ENCODE measurements at places on chromosomes 5 and 9.

- no peak for DNase-seq
Observed at GRCh38 chr9:132027752-132028663, 51.7 kb downstream of the MED27 start.

DNA sequence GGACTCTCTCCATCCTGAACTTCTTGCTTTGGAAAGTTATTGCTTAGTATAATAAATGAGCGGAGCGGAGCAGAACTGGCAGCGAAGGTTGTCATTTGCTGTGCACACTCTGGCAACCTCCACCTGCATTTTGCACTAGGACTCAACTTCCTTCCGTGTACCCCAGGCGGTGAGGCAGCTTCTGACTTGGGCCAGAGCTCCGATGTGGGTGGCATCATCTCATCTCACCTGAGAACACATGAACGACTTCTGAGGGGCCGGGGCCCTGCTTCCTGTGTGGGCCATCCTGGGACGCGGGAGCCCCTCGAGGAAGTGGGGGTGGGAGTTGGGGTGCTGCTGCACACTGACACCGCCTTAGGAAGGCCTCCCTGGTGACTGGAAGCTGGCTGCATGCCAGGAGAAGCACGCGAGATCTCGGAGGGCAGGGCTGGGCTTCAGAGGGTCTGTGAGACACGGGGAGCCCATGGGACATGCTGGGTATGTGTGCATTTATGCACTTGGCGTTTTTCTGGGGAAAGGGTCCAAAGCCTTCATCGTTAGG is 56.5 kb upstream of the COL5A1 start:
- no peak for DNase-seq

GRCh38 chr5:131634238-131634637 is 791 bp downstream of the RAPGEF6 start:
- DNase-seq = no peak

GRCh38 chr5:17196697-17197096 is 20.7 kb upstream of the BASP1 start:
- DNase-seq = no peak

- DNase-seq = no peak
Observed at GRCh38 chr5:347712-348284, 26.3 kb downstream of the AHRR start.

DNA sequence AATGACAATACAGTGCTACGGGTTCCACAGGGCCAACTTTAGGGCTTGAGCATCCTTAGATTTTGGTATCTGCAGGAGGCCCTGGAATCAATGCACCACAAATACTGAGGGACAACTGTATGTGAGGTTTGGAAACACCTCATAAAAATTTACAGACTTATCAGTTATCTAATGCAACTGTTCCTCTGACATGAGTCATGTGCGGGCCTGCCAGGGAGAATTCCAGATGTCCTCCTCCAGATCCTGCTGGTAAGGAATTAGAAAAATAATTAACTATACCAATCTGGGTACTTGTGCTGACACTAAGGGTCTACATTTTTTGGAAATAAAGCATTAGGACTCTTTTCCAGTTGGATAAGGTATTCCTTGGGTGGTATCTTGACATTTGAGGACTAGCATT is 333.3 kb downstream of the ARRDC3 start:
- DNase-seq = no peak

GRCh38 chr9:92980085-92980745 is 32.9 kb downstream of the FGD3 start:
- no peak for DNase-seq

- DNase-seq = no peak
Observed at GRCh38 chr9:134919303-134919702, 1.6 kb upstream of the FCN1 start.

- no peak for DNase-seq
Observed at GRCh38 chr9:88418715-88419540, 30.7 kb downstream of the SPIN1 start.

- no peak for DNase-seq
Observed at GRCh38 chr5:180519098-180519497, 24.9 kb downstream of the CNOT6 start.

- peak; percentile 41 for DNase-seq
Observed at GRCh38 chr5:140725799-140726471, 25.7 kb downstream of the ZMAT2 start.

GRCh38 chr5:6592601-6593000 is 40.2 kb downstream of the NSUN2 start:
- no peak for DNase-seq

GRCh38 chr5:66100851-66101250 is 43.2 kb upstream of the SREK1 start:
- no peak for DNase-seq

DNA sequence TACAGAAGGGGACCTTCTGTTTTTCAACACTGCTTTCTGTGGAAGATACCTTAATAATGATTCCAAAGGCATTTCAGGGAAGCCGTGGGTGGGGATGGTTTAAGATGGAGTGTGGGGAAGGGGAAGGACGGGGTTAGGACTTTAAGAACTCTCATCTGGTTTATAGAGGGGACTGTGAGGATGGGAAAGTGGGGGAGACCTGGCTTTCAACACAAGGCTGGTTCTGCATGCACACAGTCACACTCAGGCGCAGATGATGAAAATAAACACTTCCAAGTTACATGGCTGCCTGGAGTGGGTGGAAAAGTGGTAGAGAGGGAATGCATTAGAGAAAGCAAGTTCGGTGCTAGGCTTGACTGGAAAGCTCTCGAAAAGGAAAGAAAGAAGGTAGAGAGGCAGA is 4.9 kb downstream of the MSANTD3 start:
- no peak for DNase-seq

DNA sequence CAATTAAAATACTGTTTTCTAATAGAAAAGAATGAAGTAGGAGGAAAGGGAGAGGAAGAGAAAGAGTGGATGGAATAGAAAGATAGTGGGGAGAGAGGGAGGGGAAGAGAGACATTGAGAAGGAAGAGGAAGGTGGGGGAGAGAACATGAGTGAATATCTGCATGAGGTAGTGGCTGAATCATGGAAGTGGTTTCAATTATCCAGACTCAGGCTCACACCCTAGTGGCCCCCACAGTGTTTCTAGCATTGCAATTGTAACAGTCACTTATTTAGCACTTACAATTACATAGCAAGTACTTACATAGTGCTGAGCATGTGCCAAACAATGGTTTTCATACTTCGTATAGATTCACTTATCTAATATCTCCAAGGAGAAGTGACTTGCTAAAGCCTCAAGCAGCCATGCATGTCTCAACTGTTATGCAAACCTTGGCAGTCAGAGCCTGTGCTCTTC is 72.7 kb downstream of the CAST start:
- no peak for DNase-seq

DNA sequence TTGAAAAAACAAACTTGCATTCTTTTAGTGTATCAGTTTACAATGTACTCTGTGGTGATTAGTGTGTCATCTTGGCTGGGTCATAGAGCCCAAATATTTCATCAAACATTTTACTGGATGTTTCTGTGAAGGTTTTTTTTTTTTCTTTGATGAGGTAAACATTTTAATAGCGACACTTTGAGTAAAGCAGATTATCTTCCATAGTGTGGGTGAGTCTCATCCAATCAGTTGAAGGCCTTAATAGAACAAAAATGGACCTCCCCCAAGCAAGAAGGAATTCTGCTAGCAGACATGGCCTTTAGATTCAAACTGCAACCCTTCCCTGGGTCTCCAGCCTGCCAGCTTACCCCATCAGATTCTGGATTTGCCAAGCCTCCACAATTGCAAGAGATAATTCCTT is 72.5 kb downstream of the FSTL4 start:
- no peak for DNase-seq

DNA sequence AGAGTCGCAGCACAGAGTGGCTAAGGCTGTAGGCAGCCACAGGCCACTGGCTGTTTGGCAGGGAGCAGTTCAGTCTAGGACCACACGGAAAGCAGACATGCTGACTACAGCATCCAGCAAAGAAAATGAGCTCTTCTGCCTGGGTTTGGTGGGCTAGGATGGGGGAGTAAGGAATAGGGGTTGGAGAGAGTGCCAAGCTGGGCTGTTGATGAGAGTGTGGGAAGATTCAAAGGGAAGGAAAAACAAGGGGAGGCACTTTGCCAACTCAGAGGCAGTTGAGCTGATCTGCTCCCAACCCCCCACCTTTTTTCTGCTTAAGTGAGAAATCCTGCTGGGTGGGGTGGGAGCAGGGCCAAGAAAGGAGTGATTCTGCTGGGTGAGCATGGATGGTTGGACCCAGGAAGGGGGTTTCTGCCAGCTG is 35.9 kb downstream of the SVEP1 start:
- no peak for DNase-seq

DNA sequence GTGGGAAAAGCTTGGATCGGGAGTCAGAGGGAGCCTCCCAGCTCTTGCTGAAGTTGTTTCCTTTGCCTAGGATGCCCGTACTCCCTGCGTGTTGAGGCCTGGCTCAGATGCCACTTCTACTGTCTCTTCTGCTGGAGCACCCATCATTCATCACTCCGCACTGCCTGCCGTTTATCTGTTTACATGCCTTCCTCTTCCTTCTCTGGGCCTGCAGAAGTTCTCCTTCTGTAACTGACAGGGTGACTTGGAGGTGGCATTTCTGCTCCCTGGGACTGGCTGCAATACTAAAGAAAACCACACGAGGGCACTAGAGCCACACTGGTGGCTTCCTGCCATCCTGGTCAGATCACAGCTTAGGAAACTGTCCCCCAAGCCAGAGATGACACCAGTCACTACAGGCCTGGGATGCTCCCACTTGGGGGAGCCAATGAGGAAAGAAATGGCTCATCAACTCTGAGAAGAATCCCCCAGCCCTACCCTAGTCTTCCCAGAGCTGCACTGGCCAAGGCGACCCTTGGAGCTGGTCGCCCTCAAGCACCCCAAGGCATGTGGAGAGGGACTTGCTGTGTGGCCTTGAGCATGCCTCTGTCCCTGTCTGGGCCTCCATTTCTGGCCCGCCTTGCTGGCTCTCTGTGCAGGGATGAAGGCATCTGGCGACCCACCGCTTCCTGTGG is 9.7 kb upstream of the SLC25A51 start:
- peak; percentile 80 for DNase-seq

GRCh38 chr9:134220311-134220710 is 55.9 kb upstream of the RNU6ATAC start:
- no peak for DNase-seq

- DNase-seq = no peak
Observed at GRCh38 chr5:146321571-146321970, 17.1 kb upstream of the POU4F3 start.

DNA sequence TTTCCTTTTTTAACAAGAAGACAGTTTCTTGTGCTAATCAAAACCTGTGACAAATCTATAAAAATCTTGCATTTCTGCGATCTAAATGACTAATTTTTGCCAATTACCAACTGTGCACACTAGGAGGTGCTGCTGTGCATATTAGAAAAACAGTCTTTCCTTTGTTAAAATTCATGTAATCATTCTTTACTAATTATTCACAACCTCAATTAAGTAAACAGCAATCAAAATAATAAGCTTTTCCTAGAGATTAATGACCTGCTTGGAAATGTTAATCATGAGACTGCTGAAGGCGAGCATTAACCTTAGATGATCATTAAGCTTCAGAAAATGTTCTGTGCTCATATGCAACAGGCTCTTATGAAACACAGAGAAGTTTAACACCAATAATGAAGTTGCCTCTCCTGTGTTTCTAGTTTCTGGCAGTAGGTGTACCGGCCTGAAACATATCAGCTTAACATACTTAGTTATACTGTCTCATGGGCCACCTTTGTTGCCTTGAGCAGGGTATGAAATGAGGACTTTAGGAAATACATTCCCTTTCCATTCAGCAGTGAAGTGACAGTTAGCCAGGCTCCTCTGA is 17.7 kb downstream of the RFESD start:
- DNase-seq = no peak

DNA sequence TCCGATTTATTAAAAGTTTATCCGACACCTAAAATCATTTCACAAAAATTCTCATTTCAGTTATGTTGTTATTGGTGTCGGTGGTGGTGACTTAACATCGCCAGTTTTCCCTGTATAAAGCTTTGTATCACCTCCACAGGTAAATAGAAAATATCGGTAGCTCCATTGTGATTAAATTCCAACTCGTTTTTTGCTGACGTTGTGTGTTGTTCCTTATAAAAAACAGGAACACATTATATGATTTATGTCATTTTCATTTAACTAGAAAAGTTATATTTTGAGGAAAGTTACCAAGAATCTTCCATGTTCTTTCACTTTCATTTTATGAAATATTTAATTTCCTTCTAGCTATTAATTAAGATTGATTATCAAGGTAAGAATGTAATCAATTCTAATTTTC is 635.9 kb downstream of the CDH18 start:
- DNase-seq = no peak

DNA sequence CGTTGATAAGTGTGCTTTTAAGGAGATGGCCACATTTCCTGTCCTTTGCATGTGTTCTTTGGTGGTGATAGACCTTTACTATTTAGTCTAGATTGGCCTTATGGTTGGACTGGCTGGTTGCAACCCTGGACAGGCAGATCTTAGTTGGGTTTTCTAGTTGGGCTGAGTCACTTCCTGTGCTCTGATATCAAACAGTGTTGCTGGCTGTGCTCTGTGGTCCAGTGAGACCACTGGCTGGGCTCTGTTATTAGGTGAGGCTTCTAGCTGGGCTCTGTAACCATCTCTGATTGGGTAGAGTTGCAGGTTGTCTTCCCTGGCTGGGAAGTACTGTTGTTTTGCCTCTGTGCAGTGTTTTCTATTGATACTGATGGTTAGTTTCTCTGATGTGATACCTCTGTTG is 432.5 kb downstream of the LRRC70 start:
- no peak for DNase-seq

DNA sequence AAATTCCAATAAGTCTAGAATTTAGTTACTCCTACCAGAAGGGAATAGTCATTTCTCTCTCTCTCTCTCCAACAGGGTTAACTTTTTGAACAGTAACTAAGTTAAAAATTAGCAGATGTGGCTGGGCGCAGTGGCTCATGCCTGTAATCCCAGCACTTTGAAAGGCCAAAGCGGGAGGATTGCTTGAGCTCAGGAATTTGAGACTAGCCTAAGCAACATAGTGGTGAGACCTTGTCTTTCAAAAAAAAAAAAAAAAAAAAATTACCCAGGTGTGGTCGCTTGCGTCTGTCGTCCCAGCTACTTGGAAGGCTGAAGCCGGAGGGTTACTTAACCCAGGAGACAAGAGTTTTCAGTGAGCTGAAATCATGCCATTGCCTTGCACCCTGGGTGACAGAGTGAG is 639.7 kb downstream of the PTPRD start:
- DNase-seq = no peak

DNA sequence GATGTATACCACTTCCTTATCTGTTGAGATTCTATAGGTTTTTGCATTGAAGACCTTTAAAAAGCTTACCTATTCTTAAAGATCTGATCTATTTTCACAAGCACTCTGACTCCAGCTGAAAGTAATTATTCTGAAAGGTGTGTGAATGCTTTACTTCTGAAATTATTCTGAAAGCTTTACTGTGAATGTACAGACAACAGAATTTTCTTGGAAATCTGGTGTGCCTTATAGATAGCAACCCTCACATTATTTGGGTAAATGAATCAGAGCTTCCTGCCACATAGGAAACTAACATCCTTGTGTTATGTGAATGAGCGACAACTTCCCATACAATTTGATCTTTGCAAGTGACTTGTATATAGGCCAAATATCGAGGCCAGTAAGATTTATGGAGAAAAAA is 6.5 kb downstream of the CDO1 start:
- DNase-seq = no peak

Measured in stimulated activated CD8-positive, alpha-beta memory T cell treated with anti-CD3 and anti-CD28 coated beads, Interleukin-4, amount 100 ng/mL, for 4 hours (primary cell).